ENCODE measurements at places on chromosomes 16 and 17.

GRCh38 chr17:75642784-75643642 is 9.8 kb downstream of the SMIM5 start:
- no peak for DNase-seq

GRCh38 chr16:12390074-12390605 is 413.5 kb downstream of the CPPED1 start:
- DNase-seq = no peak

GRCh38 chr17:17778308-17779014 is 58.3 kb downstream of the SREBF1 start:
- no peak for DNase-seq

- DNase-seq = no peak
These were observed 52.4 kb upstream of the ETV4 start for GRCh38 chr17:43598357-43599045.

- DNase-seq = no peak
These were observed 59.3 kb downstream of the TMEM100 start for GRCh38 chr17:55663400-55663799.

DNA sequence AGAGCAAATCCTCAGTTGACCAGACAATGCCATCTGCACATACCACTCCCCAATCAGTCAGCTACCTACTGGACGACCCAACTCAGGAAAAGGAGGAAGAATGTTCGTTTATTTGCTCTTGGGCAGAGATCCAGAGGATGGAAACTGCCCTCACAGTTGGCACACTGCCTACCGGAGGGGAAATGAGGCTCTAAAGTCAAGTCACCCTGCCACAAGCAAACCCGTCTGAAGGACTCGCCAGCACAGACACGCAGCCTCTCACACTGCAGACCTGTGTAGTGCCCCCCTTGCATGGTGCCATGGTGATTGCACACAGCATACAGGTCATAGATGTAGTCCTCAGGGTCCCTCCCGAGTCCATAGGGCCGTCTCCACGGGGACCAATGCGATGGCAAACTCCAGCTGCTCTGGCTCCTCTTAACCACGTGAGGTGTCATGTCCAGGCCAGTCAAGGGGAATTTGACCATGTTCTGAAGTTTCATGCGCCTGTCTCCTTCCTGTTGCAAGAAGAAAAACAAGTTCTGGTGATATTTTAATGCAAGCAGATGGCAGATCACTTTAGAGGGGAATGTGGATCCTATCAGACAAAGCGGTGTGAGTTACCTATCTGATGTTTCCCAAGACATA is 69.5 kb downstream of the USP31 start:
- DNase-seq = no peak

DNA sequence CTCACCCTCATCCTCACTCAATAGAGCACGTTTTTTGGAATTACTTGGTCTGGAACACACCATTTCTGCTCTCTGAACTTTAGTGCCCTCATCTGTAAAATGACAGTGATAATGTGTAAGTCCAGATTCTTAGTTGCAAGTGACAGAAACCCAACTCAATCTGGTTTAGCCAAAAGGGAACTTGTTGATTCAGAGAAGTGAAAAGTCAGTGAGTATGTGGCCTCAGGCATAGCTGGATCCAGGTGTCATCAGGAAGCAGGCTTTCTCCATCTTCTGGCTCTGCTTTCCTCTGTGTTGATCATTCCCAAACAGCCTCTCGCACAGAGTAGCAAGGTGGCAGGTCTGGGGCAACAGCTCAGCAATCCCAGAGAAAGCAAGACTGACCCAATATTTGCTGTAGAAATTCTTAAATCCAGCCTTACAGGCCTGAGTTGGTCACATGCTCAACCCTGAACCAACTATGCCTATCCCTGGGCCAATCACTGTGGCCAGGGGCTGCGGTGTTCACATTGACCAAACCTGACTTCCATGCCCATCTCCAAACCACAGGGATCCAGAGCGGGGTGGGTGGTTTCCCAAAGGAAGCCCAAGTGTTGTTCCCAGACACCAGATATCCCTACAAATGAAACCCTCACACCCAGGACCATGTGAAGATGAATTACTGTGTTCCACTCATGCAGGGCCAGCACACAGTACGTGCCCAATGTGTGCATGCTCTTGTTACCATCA is 23.3 kb upstream of the ALKBH5 start:
- no peak for DNase-seq

GRCh38 chr17:7352503-7352889 is 534 bp downstream of the KCTD11 start:
- DNase-seq = no peak

- no peak for DNase-seq
These were observed 118.7 kb downstream of the MRM1 start for GRCh38 chr17:36720131-36720530.

- no peak for DNase-seq
These were observed 32.4 kb upstream of the POLR3E start for GRCh38 chr16:22264786-22265185.

GRCh38 chr17:30476726-30477082 is 504 bp upstream of the GOSR1 start:
- peak; percentile 3 for DNase-seq

- no peak for DNase-seq
These were observed 311.4 kb upstream of the GOT2 start for GRCh38 chr16:59045501-59045900.

- DNase-seq = no peak
These were observed 1.7 kb downstream of the TMEM170A start for GRCh38 chr16:75462806-75463205.

- no peak for DNase-seq
These were observed 323.7 kb upstream of the CDH11 start for GRCh38 chr16:65445313-65446260.

- no peak for DNase-seq
These were observed 43.6 kb upstream of the CACNG4 start for GRCh38 chr17:66920950-66921349.

GRCh38 chr17:36937959-36938565 is 787 bp downstream of the LHX1 start:
- no peak for DNase-seq

DNA sequence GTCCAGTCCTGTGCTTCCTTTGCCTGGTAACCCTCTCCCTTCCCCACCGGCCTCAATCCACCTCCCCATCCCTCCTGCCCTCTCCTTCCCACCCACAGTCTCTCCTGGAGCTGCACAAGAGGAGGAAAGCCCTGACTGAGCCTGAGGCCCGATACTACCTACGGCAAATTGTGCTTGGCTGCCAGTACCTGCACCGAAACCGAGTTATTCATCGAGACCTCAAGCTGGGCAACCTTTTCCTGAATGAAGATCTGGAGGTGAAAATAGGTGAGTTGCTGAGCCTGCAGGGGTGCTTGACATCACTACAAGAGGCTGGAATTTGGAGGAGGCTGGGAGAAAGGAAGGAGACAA is 1.3 kb downstream of the PLK1 start:
- no peak for DNase-seq

GRCh38 chr16:51143196-51143977 is 7.7 kb downstream of the SALL1 start:
- no peak for DNase-seq

GRCh38 chr17:49457564-49458535 is 37.2 kb upstream of the NGFR start:
- DNase-seq = no peak

- no peak for DNase-seq
These were observed 99.9 kb upstream of the LHX1 start for GRCh38 chr17:36837195-36837938.

GRCh38 chr16:78179666-78180065 is 80.2 kb downstream of the WWOX start:
- DNase-seq = no peak

- DNase-seq = no peak
These were observed 4.3 kb upstream of the PPP1R1B start for GRCh38 chr17:39622380-39623006.

GRCh38 chr16:81967358-81967757 is 43.9 kb downstream of the SDR42E1 start:
- no peak for DNase-seq

DNA sequence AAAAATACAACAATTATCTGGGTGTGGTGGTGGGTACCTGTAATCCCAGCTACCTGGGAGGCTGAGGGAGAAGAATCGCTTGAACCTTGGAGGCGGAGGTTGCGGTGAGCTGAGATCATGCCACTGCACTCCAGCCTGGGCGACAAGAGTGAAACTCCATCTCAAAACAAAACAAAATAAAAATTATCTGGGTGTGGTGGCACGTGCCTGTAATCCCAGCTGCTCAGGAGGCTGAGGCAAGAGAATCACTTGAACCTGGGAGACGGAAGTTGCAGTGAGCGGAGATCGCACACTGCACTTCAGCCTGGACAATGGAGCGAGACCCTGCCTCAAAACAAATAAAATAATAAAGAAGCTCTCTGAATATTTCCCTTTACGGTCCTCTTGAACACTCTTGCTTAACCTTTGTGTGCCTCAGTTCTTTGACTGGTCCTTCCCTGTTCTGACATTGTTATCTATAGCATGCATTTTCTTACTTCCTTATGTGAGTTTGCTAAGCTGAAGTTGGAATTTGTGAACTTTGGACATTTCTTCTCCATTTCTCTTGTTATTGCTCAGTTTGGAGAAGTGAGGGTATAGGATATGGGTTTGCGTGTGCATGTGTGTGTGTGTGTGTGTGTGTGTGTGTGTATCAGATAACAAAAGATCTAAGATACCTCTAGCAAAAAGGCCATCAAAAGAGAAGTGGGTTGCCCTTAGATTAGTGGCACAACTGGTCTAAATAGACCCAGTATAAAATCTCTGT is 29.7 kb upstream of the WSB1 start:
- DNase-seq = no peak

DNA sequence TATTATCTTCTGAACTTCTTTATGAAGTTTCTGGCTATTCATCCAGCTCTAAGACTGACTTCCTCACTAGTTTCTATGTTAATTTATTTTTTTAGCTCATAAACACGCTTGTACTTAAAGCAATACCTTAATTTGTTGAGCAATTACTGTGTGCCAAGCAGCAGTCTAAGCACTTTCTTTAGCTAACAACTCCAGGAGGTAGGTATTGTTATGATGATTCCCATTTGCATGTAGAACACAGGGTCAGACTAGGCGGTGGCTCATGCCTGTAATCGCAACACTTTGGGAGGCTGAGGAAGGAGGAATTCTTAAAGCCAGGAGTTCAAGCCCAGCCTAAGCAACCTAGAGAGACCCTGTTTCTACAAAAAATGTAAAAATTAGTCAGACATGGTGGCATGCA is 19.8 kb downstream of the DNAH3 start:
- no peak for DNase-seq

DNA sequence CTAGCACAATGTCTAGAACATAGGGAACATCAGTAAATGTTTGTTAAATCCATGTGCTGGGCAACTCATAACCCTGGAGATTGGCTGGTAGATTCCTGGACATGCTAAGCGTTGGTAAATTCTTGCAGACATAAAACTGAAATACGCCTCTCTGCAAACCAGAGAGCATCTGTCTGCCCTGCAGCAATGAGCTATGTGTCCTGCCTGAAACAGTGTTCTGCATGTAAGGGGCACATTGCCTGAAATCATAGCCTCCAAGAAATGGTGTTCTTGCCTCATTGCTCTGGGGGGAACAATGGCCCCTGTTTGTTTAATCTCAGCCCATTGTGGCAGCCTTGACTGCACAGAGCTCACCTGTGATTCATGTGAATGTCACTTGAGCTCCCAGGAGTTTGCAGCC is 113.5 kb upstream of the CCL2 start:
- DNase-seq = no peak

GRCh38 chr16:9607515-9608230 is 516.2 kb downstream of the HAPSTR1 start:
- DNase-seq = no peak

DNA sequence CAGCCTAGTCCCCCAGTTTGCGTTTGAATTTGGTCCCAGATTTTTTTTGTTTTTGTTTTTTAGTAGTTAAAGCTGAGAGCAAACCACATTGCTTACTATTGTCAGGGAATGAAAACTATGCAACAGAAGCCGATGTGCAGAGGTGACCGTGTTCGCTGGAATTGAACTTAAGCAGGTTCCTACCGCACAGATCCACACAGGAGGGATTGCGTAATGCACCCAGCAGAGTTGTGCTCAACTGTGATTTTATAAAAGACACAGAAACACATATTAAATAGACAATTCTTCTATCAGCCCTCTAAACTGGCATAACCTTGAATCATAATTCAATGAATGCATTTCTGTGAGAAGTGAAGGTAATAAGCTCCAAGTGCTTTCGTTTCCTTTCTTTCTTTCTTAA is 443.0 kb downstream of the WWOX start:
- DNase-seq = no peak

DNA sequence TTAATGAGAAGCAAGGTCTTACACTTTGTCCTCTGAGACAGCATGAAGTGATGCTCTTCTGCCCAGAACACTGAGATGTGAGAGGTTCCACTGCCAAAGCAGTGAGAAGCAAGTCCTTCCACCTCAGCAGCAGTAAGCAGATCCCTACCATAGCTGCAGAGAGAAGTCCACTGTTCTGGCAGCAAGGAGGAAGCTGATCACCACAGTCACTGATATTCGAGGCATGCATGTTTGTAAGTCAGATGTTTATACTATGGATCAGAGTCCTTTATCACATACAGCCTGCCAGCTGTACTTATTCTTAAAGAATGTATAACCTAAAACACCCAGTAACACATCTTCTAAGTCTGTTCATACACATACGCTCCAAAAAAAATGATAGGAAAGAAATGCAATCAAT is 18.2 kb upstream of the METTL2A start:
- DNase-seq = no peak

DNA sequence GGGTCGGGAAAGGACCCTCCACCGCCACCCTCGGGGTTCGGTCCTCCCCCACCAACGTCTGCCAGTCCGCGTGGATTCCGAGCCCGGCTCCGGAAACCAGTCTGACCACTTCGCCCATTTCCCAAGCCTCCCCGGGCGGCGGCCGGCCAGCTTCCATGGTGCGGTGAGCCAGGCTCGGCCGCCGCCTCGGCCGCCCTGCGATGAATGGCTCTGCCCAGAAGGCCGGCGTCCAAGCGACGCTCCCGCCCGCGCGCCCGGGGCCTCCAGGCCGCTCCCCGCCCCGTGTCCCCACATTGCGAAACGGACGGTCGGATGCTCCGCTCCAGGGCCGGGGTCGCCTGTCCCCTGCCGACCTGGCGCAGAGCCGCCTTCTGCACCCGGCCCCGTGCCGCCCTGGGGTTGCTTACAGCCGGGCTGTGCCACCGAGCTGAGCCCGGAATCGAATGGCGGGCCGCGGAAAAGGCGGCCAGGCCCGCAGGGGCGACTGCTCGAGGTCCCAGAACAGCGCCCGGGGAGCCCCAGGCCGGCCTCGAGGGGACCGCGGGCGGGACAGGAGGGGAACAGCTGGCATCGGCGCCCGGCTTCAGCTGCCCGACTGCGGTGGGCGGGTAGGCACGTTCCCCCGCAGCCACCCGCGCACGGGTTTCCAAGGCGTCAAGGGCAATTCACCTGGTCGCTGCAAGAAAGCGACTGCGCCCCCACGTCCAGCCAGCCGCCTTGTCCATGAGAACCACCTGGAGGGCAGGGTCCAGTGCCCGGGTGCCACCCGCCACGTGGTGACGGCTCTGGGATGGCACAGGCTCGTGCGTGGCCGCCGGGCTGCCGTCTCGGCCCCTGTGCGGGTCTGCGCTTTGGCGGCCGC is 18.3 kb upstream of the CBX8 start:
- no peak for DNase-seq
